ENCODE measurements at places on chromosomes 7 and 10.
A peak's percentile ranks its signal among the peaks of the same experiment; 100 is the strongest.

GRCh38 chr7:17802056-17802455 lies 138.2 kb downstream of the SNX13 start:
- no peak for DNase-seq

- no peak for DNase-seq
These were observed 13.2 kb downstream of the BAMBI start for GRCh38 chr10:28690545-28690944.

GRCh38 chr7:376306-377079 lies 86.5 kb downstream of the FOXL3 start:
- no peak for DNase-seq

- DNase-seq: no peak
These were observed 191.1 kb upstream of the TCF7L2 start for GRCh38 chr10:112758961-112759360.

DNA sequence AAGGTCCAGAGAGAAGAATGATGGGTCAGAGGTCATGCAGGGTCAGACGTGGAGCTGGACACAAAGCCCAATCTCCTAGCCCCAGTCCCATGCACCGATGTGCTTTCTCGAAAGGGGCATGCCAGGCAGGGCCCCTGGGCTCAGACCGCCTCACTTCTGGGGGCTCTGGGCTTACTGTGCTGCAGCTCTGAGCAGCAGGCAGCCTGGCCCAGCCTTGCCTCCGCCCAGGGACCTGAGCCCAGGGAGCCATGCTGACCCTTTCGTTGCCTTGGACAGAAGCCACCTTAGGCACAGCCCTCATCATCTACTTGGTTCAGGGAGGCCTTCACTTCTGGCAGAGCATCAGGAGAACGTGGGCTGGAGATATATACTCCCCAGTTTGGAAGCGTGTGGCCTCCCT lies 161.2 kb downstream of the GRK5 start:
- no peak for DNase-seq

- peak; percentile 93 for DNase-seq
These were observed 64.8 kb upstream of the DNAJB6 start for GRCh38 chr7:157271991-157272324.

GRCh38 chr10:101054351-101054750 lies 7.4 kb upstream of the KAZALD1 start:
- no peak for DNase-seq

GRCh38 chr7:152909683-152910544 lies 150.4 kb downstream of the ACTR3B start:
- DNase-seq: no peak

GRCh38 chr10:74039561-74040145 lies 41.7 kb downstream of the VCL start:
- DNase-seq: no peak
